Activated effector memory CD4-positive, alpha-beta T cell treated with anti-CD3 and anti-CD28 coated beads, Interleukin-2, amount 50 U/mL, for 16 hours (primary cell): ENCODE measurements at places on chromosomes 6 and 20.

GRCh38 chr20:41268917-41269652, 48.4 kb downstream of the ZHX3 start:
- DNase-seq, result no peak

GRCh38 chr20:53550280-53551187, 43.1 kb downstream of the ZNF217 start:
- DNase-seq, result no peak

DNA sequence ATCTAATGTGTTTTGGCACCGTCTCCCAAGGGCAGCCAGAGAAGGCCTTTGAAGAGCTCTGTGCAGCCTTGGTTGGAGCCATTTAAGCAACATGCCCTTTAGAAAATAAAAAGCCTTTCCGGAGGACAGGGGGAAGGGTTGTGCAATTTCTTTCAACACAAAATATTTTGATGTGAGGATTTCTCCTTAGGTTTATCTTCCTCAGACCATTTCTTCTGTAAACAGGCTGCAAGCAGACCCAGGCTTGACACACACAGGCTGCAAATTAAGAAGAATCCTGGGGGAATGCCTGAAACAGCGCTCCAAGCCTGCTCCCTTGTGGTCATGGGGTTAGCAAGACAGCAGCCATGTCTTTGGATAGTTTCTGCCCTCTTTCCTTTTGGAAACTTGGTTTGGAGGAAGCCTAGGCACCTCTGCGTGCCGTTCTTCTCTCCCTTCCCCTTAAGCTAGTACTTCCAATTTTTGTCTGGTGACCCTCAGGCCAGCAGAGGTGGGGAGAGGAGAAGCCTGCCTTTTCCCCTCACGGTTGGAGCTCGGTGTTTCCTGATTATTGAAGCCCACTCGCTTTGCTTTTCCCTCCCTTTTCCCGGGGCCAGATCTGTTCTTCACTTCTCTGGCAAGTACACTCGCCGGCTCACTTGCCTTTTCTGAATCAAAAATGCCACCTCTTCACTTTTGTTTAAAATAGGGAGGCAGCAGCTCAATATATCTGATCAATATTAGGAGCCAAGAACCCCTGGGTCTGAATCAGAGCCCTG, 39.6 kb upstream of the NOX3 start:
- DNase-seq, result no peak

DNA sequence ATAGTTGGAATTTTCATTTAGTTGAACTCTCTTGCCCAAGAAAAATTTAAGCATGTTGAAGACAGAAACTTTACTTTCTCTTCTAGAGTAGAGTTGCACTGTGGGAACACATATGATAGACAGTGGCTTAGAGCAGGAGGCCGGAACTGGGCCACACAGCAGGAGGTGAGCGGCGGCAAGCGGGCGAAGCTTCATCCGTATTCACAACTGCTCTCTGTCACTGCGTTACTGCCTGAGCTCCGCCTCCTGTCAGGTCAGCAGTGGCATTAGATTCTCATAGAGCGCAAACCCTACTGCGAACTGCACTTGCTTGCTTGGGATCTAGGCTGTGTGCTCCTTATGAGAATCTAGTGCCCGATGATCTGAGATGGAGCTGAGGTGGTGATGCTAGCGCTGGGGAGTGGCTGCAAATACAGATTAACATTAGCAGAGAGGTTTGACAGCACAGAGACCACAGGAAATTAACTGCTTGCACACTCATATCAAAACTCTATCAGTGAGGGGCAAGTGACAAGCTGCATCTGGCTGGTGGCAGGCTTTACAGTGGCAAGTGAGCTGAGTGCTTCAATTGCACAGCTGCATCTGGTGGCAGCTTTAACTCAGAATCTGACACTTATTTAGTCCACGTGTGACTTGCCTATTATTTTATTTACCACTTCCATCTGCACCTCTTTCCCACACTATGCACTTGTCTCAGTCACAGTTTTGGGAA, 174.9 kb upstream of the C6orf118 start:
- DNase-seq, result no peak
